ENCODE measurements at places on chromosomes 12 and 14.

DNA sequence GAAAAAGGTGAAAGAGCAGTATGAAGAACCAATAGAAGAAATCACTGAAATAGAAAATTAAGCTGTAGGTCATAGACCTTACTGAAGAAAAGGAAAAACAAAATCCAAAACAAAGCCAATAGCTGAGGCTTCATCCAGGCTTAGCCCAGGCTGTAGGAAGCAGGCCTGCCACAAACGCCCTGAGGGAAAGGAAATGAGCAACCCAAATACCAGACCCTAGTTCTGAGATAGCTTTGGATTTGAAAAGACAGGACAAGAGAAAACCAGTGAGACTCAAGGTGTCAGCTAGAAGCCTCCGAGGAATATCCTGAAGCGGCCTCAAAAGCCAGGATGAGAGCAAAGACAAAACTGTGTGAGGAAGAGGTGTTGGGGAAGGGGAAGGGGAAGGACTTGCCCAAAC, 79.2 kb downstream of the FERMT2 start:
- no peak for DNase-seq

- no peak for DNase-seq
These were observed 6.2 kb downstream of the PGF start for GRCh38 chr14:74949191-74949601.

GRCh38 chr12:16675438-16675837, 69.5 kb upstream of the LMO3 start:
- no peak for DNase-seq

GRCh38 chr12:103503546-103504480, 8.0 kb upstream of the C12orf42 start:
- DNase-seq, result no peak

GRCh38 chr12:91040096-91040755, 17.6 kb downstream of the KERA start:
- no peak for DNase-seq

DNA sequence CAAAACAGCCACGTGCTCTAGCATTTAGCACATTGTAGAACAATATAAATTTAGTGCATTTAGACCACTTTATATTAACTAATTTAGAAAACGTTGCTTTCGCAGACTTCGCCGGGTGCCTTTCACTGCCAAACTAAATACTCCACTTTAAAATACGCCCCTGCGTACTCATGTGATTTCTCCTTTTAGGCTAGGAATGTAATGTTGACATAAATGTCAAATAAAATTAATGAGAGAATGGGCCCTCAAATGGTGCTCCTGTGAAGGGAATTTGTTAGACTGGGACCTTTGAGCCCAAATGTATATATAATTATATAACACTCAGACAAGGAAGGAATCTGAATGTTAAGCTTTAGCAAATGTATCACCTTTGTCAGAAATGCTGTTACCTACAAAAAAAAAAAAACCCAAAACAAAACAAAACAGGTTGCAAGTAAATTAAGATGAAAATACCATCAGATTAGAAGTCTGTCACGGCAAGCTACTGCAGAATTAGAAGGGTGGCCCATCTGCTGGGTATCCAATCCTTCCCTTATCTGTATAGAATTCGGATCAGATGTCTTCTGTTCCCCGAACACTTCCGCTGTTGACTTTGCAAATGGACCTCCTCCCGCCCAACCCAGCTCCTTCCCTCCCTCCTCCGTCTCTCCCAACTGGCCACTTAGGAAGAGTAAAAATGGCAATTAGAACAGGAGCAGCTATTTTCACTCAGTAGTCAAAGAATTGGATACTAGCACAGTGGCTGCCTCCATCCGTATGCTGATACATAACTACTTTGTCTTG, 159.3 kb upstream of the FOXN3 start:
- no peak for DNase-seq

DNA sequence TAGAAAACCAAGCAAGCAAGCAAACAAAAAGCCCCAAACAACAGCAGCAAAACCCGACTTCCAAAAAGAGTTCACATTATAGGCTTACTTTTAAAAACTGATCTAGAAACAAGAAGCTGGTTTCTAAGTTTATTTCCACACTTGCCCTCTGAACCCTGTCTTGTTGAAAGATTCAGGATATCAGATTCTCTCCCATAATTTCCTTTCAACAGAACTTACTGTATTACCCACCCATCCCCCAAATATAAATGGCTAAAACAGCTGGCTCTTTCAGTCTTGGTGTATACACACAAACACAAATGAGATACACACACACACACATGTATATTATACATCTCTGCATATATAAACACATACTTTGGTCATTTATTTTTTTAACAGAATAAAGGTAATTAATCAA, 460.9 kb downstream of the ZFP36L1 start:
- no peak for DNase-seq

DNA sequence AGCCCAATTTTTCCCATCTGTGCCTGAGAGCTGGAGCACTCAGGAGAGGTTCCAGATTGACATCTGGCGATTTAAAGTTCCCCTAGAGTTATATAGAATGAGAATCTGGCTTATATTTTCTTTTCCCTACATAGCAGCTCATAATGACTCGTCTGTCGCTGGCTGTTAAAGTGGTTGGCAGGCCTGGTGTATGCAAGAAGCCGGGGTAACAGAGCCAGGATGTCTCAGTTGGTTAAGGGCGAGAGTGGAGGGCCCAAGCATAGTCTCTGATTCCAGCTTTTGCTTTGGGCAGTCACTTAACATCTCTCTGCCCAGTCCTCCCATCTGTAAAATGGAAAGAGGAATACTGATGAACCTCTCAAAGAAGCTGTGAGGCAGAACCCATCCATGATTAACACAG, 751.6 kb downstream of the NOVA1 start:
- no peak for DNase-seq

GRCh38 chr14:104120281-104120741, 18.1 kb upstream of the KIF26A start:
- DNase-seq, result no peak

- DNase-seq, result no peak
These were observed 155.2 kb upstream of the AVPR1A start for GRCh38 chr12:63305901-63306875.

- peak; percentile 31 for DNase-seq
These were observed 183.3 kb downstream of the SSPN start for GRCh38 chr12:26378711-26379110.

DNA sequence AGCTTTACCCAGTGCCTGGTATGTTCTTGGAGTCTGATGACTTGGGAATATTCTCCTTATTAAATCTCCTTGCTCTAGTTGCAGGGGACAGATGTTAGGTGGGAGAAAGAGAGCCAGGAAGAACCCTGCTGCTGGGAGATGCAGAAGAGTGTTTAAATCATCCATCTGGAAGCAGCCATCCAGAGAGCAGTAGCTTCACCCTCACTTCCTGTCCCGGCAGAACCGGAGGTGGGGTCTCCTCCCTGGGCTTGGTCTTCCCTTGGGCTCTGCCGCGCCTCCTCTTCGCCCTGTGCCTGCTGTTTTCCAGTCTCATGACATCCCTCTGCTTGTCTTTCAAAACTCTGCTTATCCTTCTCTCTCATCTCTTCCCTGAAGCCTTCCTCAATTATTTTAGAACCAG, 15.5 kb downstream of the B4GALNT3 start:
- DNase-seq, result no peak

DNA sequence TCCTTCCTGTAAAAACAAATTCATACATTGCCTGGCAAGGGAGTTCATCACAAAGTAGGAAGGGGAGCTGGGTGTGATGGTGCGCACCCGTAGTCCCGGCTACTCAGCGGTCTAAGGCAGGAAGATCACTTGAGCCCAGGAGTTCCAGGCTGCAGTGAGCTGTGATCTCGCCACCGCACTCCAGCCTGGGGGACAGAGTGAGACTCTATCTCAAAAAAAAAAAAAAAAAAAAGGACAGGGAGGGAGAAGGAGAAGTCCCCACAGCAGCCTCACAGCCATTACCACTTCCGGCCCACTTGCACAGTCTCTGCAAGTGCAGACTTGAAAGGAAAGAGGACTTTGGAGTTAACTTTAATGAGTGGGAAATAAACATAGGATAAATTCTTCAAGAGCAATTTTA, 121.0 kb downstream of the FBXL14 start:
- DNase-seq, result no peak

DNA sequence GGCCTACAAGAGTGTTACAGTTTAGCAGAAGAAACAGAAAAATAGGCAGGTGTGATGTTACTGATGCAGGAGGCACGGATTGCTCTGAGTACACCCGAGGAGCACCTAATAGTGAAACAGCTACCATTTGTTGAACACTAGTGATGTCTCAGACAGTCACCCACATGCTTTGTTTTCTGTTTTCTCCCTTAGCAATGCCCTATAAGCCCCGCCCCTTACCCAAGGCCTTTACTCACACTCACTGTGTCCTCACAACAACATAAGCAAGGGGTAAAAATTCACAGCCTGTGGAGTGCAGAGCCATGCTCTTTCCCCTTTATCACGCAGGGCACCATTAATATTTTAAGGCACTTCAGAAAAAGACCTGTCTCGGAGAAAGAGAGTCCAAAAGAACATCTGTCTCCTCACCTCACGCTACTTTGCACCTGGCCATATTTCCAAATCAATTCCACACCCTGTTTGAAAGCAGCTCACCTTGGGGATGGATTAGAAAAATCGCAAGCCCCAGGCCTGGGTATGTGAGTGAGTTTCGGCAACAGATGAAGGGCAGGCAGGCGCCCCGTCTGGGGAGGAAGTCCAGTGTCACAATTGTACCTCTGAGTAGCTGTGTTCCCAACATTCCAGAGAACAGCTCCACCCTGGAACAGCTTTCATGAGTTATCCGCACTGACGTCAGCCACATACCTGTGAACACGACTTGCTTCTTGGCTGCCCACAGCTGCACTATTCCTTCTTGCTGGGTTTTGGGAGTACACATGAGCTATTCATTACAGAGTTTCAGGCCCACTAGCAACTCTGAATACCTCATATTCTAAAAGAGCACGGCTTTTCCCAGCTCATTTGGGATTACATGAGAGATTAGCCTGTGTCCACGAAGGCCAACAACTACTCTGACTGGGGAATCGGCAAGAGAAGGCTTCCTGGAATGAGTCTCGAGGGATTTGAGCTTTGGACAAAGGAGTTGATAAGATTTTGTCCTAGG, 26.0 kb downstream of the MAPK1IP1L start:
- no peak for DNase-seq

DNA sequence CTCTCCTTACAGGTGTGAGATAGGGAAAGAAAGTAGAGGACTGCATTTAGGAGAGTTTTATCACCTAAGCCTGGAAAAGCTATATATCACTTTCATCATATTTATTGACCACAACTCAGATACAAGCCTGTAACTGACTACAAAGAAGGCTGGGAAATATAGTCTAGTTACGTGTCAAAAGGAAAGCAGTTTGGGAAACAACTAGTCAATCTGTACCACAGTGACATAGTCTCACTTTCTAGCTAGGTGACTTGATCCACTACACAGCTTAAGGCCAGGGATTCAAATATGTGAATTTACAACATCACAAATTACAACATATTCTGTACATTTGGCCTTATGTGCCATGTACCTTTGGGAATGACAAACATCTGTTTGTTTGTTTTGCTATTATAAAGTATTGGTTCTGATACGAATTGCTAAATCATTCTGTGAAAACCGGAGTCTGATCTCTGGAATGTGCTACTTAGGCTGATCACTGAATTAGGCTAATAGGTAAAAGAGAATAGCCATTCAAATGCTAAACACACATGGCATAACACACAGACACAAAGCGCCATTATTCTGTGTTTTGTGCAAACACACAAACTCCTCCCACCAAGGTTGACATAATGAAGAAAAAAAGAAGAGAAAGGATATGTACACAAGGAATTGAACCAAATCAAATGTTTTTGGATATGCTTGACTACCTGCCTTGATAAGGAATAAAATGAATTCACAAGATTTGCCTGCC, 279.8 kb downstream of the DUSP6 start:
- DNase-seq, result no peak

GRCh38 chr14:54147282-54147681, 190.7 kb upstream of the BMP4 start:
- no peak for DNase-seq

- no peak for DNase-seq
These were observed 88.2 kb downstream of the DUSP16 start for GRCh38 chr12:12474471-12474928.

- no peak for DNase-seq
These were observed 15.2 kb upstream of the CFAP54 start for GRCh38 chr12:96474206-96474605.

DNA sequence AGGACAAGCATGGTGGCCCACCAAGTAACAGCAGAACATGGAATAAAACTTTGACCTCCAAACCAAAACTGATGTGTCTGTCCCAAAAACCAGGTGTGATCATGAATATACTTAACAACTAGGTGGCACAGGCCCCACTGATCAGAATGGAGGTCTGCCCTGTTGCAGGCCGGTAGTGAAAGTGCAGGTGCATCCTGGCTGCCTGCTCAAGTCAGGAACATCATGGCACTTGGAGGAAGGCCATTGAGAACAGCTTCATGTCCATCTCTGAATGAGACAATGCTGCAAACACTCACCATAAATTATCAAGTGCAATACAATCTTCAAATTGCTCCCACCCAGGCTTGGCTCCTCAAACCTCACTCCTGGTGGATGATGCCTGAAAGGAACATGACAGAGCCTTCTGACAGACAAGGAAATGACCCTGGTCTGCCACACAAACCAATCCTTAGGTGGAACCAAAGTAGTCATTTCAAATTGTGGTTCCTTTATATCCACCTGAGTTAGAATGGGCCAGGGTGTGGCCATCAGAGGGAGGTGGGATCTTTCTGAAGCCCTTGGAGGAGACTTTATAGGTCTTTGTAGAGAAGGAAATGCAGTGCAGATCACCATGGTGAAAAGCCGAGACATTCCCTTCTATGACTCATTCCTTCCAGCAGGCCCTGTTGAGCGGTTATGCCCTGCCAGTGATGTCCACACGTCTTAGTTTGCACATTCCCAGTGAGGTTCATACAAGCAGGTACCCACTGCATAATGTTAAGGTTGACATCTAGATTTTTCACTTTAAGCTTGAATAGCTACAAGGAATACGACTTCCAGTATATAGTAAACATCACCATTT, 36.0 kb downstream of the EGLN3 start:
- DNase-seq, result no peak

DNA sequence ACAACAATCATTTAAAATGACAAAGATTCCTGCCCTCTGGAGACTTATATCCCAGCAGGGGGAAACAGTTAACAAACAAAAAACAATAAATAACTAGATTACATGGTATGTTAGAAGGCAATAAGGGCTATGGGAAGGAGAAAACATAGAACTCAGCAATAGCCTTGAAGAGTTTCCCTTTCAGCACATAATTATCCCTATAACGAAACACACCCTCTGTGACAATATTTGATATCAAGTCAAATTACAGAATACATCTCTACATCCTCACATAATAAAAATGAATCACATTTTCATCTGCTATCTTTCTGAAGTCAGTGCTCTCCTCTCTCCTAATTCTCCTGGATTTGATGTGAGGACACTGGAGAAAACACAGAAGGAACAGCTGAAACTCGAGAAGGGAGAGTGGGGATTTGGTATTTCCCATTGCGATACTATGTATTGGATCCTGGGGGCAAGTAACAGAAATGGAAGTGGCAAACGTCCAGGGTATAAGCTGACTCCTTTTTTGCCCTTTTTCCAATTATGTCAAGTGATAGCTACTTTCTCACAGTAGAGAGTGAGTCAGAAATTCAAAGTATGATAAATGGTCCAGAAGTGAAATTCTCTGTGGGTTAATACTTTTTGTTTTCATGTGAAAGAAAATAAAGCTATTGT, 9.7 kb upstream of the PTGER2 start:
- no peak for DNase-seq

Data from substantia nigra (tissue), 51 donors.